ENCODE measurements at places on chromosomes 5 and 9.

- DNase-seq = no peak
Measured at GRCh38 chr5:72844218-72844603, 27.8 kb downstream of the TNPO1 start.

- no peak for DNase-seq
Measured at GRCh38 chr5:96198356-96199058, 234.5 kb downstream of the PCSK1 start.

DNA sequence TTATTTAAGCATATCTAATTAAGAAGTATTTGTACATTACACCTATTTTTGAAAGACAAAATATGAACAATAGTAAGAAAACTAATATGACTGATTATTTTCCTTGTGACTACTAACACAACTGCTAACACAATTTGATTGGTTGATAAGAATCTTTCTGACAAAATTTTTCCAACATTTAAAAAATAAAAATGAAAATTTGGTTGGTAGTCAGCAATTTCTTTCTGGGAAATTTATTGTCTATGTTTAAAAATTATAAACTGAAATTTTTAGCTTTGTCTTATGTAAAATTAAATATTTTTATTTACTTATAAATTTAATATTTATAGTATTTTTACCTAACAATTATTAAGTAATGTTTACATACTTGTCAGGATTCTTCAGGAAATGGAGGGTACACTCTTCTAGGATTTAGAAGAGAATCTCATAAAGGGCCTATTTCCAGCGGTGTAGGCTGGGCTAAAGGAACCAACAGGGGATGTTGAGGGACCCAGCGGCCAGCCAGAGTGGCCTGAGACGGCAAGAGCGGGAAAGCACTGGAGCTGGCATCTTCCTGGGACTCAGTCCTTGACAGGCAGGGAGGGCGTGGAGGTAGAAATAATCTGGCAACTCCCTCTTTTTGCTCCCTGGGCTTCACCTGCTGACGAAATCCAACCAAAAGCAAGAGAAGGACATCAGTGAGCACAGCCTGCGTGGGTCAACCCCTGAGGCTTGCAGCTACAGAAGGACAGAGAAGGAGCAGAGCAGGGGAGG is 14.7 kb upstream of the FAM120A start:
- no peak for DNase-seq

DNA sequence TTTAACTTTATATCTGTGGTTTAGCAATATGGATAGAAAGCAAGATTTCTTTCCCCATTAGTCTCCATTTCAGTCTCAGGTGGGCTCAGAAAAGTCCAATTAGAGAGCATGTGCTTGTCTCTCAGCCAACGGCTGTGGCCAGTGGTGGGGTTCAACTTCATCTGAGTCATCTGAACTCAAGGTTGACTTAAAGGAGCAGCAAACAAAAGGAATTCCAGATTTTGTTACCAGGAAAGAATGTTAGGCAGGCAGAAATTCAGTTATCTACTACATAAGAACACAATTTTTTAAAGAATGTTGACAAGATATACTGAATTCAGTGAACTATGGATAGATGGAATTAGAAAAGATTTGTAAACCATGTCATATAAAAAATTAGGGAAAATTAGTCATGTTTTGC is 784.1 kb downstream of the MAT2B start:
- no peak for DNase-seq

- DNase-seq = no peak
Measured at GRCh38 chr9:37100327-37100726, 20.0 kb upstream of the ZCCHC7 start.

GRCh38 chr5:19770396-19770795 is 217.6 kb downstream of the CDH18 start:
- DNase-seq = no peak

Data from activated CD4-positive, CD25-positive, alpha-beta regulatory T cell (primary cell).